HCT116 (cell line): ENCODE measurements at places on chromosomes 12 and 14.

DNA sequence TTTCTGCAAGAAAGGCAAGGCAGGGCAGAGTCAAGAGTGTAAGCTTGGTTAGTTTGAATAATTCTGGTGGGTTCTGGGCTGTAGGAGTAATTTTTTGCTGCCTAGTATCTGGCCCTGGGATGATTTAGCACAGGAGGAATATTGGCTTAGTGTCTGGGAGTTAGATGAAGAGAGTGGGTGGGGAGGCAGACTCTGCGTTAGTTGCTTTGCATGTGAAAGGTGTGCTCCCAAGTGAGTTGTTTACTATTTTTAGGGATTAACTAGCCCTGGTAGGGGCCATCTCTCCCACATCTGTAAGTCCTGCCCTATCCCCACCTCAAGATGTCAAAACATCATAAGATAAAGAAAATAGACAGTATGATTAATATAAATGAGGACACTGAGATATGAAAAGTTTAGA is 249.7 kb downstream of the LRIG3 start:
- no peak for DNase-seq

GRCh38 chr12:128815779-128816642 is 7.7 kb downstream of the SLC15A4 start:
- no peak for DNase-seq

GRCh38 chr12:3523728-3524127 is 32.7 kb downstream of the PRMT8 start:
- no peak for DNase-seq

GRCh38 chr14:57725399-57726077 is 140.4 kb downstream of the SLC35F4 start:
- peak; percentile 53 for DNase-seq

DNA sequence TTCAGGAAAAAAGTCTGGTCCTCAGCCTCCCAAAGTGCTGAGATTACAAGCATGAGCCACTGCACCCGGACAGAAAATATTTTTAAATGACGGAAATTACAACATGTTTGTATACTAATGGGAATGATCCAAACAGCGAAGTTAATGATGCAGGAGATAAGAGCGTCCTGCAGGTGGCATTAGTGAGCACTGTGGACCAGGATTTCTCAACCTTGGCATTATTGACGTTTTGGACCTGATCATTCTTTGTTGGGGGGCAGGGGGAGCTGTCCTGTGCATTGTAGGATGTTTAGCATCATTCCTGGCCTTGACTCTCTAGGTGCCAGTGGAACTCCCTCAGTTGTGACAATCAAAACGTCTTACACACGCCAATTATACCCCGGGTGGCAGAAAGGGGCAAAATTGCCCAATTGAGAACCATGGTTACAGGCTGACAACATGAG is 34.1 kb downstream of the SCFD1 start:
- DNase-seq = peak; percentile 15

GRCh38 chr14:77355811-77356210 is 21.1 kb downstream of the TMED8 start:
- no peak for DNase-seq

GRCh38 chr12:127944211-127944899 is 322.6 kb upstream of the TMEM132C start:
- no peak for DNase-seq

DNA sequence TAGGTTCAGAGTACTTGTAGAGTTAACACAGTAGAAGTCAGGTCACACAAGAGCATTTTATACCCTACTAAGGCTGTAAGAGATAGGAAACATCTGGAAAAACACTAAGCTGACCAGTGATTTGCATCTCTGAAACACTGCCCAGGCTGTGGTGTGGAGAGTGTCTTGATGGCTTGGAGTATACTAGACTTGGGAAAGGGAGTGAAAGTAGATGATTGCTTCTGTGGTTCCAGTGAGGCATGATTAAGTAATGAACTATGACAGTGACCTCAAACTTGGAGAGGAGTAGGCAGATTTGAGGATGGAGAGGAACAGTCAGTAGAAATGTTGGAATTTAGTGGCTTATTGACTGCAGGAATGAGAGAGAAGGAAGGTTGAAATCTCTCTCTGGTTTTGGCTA is 201.2 kb downstream of the FLRT2 start:
- no peak for DNase-seq

GRCh38 chr12:91065396-91065795 is 7.6 kb upstream of the KERA start:
- no peak for DNase-seq

DNA sequence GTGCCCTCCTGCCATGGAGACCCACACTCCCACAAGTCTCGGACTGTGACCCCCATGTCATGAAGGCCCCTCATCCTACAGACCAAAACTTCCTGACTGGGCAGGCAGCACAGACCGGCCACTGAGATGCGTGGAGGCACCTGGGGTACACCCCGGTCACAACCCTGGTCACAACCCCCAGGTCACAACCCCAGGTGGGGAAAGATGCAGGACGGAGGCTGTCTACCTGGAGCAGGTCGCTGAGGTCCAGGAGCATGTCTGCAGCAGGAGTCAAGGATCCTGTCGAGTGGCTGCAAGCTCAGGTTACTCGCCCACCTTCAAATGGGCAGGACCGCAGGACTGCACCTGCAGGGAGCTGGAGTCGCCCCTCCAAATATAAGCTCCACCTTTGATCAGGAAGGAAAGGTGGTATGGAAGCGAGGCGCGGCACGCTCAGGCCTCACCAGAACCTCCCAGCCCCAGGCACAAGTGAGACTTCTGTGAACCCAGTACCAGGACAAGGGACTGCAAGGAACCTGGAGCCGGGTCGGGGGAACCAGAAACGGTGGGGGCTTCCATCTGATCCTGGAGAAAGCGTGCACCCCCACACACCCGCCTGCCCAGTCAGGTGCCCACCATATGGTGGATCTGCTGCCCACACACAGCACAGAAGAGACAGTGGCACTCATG is 8.1 kb downstream of the BTBD6 start:
- DNase-seq = no peak

DNA sequence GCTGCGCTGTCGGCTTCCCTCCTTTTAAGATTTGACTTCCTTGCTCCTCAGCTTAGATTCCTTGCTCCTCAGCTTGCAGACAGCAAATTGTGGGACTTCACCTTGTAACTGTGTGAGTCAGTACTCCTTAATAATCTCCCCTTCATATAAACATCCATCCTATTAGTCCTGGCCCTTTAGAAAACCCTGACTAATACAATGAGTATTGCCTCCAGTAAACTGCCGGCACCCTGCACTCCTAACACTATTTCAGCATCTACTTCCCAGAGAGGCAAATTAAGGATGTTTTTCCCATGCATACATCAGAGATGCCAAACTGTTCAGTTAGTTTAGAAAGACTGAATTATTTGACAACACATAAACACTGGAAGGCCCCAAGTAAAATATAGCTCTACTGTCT is 611.3 kb upstream of the TMEM132C start:
- no peak for DNase-seq

GRCh38 chr12:54442961-54443360 is 23.9 kb upstream of the ITGA5 start:
- no peak for DNase-seq

- no peak for DNase-seq
These were observed 22.3 kb downstream of the SEL1L start for GRCh38 chr14:81511111-81511904.
